ENCODE measurements at places on chromosomes 2 and 18.

DNA sequence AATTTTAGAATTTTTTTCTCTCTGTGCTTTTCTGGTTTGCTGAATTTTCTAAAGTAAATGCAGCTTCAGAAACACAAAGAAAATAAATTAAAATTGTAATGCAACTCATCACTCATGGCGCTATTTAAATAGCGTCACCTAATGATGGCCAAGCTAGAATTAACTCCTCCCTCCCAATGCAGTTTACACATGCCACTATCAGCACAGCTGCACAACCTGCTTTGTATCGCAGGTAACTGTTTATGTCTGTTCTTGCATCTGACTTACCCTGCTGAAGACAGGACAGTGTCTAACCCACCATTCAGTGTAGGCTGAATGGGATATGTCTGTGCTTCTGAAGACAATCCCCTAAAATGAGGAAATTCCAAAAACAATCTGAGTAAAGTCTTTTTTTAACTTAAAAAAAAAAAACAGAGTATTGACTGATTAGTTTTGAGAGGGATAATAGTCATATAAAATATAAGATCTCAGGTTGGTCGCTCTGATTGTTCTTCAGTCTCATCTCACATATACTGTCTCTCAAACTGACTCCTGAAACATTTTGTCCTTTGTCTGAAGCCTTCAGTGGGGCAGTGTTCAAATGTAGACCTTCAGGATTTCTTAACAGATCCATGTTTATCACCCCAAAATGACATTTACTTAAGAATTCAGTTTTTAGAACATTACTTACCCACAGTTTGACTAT lies 271.4 kb downstream of the ZEB2 start:
- DNase-seq = no peak

DNA sequence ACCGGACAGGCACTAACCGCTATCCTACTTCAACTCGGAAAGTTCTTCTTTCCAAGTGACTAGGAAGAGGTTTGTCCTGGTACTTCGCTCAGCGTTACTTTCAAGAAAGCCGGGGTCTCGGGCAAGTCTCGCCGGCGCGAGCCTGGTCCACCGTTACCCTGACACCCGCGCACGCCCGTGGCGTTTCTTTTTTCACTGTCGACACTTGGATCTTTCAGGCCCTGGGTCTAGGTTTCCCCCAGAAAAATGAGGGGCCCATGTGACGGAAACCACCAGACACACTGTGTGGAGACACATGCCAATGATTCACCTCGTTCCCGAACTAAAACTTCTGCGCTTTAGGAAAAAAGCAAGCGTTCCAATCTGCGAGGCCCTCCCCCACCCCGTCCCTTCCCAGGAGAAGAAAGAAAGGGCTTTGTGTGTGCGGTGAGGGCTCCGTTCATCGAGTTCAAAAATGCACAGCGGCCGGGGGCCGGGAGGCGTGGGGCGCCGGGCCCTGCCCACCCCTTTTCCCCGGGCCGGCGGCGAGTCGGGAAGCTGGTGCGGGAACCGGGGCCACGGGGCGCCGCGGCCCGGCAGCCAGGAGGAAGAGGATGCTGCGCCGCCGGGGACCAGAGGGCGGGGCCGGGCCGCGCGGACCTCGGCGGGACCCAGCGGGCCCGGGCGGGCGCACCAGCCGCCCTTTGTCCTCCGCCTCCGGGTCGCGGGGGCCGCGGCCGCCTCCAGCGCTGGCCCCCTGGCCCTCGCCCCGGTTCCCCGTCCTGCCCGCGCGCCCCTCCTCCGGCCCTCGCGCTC lies 2.6 kb downstream of the ZNF521 start:
- no peak for DNase-seq

GRCh38 chr18:26963292-26963691 lies 97.8 kb upstream of the AQP4 start:
- DNase-seq = no peak

DNA sequence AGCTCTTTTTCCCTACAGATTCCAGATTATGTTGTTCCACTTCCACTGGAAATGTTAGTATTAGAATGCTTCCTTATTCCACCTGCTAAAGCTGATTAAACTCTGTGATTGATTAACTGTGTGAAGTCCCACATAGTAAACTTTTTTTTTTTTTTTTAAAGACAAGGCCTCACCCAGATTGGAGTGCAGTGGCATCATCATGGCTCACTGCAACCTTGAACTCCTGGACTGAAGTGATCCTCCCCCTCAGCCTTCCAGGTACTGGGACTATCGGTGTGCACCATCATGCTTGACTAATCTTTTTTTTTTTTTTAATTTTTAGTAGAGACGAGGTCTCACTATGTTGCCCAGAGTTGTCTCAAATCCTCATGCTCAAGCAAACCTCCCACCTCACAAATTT lies 108.5 kb upstream of the RBMS1 start:
- DNase-seq = no peak

GRCh38 chr2:107336526-107336925 lies 450.6 kb upstream of the ST6GAL2 start:
- no peak for DNase-seq

- no peak for DNase-seq
These were observed 118.6 kb downstream of the PTGR3 start for GRCh38 chr18:75090336-75090735.

GRCh38 chr2:10407841-10408648 lies 40.1 kb downstream of the ODC1 start:
- peak; percentile 26 for DNase-seq

DNA sequence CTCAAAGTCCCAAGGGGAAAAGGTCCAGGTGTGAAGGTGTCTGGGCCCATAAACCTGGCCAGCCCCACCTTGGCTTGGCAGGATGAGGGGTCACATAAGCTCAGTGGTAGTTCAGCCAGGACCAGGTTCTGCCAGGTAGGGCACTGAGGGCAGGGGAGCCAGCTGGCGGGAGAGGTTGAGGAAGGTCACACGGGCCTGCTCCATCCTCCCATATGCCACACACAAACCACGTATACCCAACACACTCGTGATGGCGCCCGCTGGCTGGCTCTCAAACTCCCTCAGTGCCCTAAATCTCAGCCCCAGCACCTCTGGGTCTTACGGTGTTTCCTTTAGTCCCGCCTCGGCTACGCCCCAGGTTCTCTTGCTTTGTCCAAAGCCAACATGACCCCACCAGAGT lies 160.5 kb downstream of the ZFP36L2 start:
- DNase-seq = no peak

GRCh38 chr2:183495079-183495478 lies 370.8 kb downstream of the NUP35 start:
- no peak for DNase-seq

GRCh38 chr18:60831971-60832370 lies 459.4 kb upstream of the MC4R start:
- DNase-seq = no peak

- no peak for DNase-seq
These were observed 24.3 kb downstream of the FAM171B start for GRCh38 chr2:186718122-186718521.

DNA sequence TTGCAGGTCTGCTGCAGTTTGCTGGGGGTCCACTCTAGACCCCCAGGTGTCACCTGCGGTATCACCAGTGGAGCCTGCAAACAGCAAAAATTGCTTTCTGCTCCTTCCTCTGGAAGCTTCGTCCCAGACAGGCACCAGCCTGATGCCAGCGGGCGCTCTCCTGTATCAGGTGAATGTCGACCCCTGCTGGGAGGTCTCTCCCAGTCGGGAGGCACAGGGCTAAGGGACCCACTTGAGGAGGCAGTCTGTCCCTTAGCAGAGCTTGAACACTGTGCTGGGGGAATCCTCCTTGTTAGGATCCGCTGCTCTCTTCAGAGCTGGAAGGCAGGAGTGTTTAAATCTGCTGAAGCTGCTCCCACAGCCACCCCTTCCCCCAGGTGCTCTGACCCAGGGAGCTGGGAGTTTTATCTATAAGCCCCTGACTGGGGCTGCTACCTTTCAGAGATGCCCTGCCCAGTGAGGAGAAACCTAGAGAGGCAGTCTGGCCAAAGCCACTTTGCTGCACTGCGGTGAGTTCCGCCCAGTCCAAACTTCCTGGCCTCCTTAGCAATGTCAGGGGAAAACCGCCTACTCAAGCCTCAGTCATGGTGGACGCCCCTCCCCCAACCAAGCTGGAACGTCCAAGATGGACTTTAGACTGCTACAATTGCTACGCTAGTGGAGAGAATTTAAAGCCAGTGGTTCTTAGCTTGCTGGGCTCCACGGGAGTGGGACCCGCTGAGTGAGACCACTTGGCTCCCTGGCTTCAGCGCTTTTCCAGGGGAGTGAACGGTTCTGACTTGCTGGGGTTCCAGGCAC lies 652.5 kb downstream of the KCNJ3 start:
- DNase-seq = no peak

DNA sequence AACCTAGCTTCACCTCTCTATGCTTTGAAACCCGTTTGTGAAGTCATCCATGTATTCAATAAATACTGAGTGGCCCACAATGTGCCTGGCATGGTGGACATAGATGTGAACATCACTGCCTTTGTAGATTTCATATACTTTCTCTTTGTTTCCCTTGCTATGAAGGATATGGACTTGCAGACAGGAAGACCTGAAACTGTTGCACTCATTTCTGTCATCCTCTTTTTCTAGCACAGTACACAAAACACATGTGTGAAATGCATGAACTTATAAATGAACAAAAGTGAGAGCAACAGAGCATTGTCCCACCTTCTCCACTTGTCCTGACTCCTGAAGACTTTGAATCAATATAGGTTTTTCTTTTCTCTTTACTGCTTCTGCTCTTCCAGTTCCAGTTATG lies 249.4 kb upstream of the LINC00305 start:
- DNase-seq = no peak

GRCh38 chr2:6915399-6915798 lies 1.8 kb upstream of the RNF144A start:
- DNase-seq = no peak

GRCh38 chr2:20450201-20450999 lies 3.5 kb downstream of the RHOB start:
- DNase-seq = no peak

DNA sequence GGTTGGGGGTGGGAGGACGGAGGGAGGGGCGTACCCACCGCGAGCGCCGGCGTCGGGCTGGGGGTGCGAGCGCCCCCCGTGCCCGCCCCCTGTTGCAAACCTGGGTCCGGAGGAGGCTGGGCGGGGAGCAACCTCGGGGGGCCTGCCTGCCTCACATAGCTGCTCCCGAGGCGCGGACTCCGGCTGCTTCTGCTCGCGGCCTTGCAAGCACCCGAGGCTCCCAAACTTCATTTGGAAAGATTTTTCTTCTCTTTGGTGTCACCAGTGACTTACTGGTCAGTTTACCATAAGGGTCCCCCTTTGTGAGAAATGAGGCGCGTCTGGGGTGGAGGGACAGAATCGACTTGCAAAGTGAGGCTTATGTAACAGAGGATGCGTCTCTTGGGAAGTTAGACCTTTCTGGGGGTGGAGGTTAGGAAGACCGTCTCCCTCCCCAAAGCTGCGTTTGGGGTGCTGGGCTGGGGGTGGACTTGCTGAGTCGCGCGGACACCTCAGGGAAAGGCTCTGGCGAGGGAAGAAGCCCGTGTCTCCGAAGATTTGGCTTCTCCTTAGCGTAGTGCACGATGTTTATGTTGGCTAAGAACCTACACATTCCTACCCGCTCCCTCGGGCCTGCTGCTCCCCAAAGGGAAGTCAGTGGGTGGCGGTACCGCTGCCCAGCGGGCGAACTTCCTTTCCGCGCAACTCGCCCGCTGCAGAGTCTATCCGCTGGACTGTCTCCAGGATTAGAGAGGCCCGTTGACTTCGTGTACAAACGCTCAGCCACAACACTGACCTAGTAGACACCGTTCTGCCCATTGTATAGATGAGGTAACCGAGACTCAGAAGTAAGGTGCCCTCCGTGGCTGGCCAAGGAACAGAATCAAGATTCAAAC lies 559 bp downstream of the TMEM37 start:
- no peak for DNase-seq

DNA sequence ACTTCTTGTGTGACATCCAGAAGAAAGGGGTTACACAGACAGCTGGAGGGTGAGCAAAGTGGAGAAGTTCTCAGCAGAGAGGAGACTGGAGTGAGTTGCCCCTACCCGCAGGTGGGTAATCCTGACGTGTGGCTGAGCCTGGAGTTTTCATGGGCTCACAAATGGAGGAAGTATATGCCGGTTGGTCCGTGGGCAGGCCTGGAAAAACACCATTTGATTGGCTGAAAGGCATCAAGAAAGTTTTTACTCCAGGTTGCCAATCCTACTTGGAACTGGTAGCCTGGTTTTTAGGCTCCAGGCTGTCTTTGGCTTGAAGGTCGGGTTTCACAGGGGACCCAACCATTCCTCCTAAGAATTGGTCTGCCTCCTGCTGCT lies 1177.4 kb upstream of the LRRTM1 start:
- DNase-seq = no peak

DNA sequence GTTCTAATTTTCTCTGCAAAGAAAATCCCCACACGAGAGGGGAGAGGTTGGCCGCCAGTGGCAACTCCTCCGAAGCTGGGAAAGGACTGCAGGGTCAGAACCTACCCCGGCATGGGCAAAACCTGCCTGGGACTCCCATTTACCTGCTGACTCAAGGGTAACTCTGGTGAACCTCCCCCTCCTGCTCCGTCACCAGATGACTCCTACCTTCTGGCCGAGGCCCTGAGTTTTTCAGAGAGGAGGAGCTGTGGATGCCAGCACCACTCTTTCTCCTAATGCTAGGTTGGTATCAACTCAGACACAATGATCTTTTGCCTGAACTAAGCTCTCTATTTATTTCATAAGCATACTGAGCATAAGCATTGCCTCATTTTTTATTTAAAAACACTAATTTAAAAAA lies 96.6 kb downstream of the ALPK2 start:
- DNase-seq = no peak

DNA sequence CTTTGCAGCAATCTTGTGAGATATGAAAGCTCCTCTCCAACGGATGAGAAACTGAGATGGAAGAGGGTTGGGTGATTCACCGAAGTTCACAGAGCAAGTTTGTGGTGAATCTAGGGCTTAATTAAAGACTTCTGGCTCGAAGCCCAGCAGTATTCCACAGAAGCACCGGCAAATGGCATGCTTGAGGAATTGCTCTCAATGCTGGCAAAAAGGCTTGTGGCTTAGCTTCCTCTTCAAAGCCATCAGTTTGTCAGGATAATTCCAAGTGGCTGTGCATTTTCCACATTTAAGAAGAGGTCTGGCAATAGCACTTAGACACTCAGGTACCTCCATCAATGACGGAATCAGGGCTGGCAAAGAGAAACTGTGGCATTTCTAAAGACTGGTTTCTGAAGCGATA lies 98.7 kb upstream of the SLC66A3 start:
- no peak for DNase-seq

DNA sequence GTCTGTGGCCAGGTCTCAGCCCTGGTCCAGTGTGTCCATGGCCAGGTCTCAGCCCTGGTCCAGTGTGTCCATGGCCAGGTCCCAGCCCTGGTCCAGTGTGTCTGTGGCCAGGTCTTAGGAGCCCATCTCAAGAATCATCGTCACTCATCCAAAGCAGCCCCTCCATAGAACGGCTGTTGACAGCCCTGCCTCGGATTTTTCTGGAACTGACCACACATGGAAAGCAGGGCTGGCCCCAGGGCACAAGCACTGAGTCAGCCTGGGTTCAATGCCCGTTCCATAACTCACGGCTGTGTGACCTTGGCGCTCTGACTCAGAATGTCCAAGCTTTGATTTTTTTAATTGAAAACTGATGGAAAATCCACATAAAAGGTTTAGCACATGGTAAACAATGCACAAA lies 59.9 kb upstream of the SNTG2 start:
- no peak for DNase-seq

GRCh38 chr18:64245126-64245861 lies 96.4 kb upstream of the LINC00305 start:
- no peak for DNase-seq

GRCh38 chr2:14634489-14635390 lies 2.2 kb downstream of the LRATD1 start:
- no peak for DNase-seq

- DNase-seq = no peak
These were observed 96.3 kb upstream of the FZD7 start for GRCh38 chr2:201937343-201937742.

- no peak for DNase-seq
These were observed 1059.7 kb downstream of the TSN start for GRCh38 chr2:122815120-122815519.
